ENCODE measurements at places on chromosomes 3 and 15.

GRCh38 chr15:101357885-101358284 lies 62.8 kb upstream of the SNRPA1 start:
- no peak for DNase-seq

- DNase-seq, result no peak
These were observed 9.5 kb downstream of the NECTIN3 start for GRCh38 chr3:111081008-111081545.

DNA sequence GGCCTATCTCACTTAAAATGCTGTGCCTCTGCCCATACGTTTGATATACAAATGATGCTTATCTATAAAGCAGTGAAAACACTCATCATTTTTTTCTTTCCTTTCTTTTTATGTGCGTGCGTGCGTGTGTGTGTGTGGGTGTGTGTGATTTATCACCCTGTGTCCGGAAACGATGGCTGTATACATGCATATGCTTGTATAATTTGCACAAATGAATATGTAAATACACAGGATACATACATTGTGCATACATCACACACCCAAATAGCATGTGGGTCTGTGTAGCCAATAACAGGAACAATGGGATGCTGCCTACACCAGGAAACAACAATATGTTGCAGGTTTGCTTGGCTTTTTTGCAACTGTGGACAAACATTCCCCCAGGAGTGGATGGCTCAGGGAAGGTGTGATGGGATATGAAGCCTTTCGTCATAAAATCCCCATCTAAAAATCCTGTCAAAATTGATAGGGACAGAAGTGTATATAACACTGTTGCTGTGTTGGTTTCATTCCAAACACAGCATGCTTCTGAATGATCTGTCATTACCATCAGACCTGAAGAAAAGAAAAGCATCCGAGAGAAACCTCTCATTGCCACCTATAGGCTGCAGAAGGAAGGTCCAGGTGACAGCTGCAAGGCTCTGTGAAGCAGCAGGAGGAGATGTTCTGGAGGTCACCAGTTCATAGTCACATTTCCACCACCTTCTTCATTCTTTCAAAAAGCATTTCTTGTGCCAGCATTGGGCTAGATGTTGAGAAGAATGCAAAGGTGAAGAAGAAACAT lies 503.9 kb upstream of the NR2F2 start:
- DNase-seq, result no peak

GRCh38 chr3:36923981-36924743 lies 20.7 kb downstream of the TRANK1 start:
- DNase-seq, result no peak

DNA sequence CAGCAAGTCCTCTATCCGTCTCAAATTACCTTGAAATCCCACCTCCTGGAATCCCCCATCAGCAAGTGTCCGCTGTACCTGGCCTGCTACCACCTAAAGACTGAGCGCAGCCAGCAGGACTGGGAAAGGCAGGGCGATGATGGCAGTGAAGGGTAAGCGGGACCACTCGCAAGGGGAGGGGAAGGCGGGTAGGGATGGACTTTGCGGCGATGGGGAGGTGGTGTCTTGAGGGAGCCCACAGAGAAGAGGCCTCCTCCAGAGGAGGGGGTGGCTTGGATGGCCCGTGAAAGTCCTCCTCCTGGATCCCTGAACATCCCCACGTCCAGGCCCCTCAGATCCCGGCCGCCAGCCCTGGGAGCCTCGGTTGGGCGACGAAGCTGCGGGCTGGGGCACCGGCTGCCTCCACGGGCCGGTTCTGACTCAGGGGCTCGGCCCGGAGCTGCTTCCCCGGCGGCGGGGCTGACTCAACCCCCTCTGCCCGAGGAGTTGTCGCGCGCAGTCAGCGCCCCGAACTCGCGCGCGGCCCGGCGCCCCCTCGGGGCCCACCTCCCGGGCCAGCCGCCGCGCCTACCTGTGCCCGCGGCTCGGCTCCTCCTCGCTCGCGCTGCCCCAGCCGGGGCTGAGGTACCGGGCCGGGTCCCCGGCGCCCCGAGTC lies 512 bp downstream of the LARP6 start:
- DNase-seq, result no peak

GRCh38 chr3:102225407-102226132 lies 209.2 kb upstream of the ZPLD1 start:
- DNase-seq, result no peak

- no peak for DNase-seq
These were observed 70.6 kb upstream of the CTSH start for GRCh38 chr15:79015416-79015815.

GRCh38 chr3:170725285-170725731 lies 139.4 kb upstream of the SLC7A14 start:
- DNase-seq, result no peak

- no peak for DNase-seq
These were observed 5.2 kb downstream of the RAB27A start for GRCh38 chr15:55284426-55284825.

DNA sequence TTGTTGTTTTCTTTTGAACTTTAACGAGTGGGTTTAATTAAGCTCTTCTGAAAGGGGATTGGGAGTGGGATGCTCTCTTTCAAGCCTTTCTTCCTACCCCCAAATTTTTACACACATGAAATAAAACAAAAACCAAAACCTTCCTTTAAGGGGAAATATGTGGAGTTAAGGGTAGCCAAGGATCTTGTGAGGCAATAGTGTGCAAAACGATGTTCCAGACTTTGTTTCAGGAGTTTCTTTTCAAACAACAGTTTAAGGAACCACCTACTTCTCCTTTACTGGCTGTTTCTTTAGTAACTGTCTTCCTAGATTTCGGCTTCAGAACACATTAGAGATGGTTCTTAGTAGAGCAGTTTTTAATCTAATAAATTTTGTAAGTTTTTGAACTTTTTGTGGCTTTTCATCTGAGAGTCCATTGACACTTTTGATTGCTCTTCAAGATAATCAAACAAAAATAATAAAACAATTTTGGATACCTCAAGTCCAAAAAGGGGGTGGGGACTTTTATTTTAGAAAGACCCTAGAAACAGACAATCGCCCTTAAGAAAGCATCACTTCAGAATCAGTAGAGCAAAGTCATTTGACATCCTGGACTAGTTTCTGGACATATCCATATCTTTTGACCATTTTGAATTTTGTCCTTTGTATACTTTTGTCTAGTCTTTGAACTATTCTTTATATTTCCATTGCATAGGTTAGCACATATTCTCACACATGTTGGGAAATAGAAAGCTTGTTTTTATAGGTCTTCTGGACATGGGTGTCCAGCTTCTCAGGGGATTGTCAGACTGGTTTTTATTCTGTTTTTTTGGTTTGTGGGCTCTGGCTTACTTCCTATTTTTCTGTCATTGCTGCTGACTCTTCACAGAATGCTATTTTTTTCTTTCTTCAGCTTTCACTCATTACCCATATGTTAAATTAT lies 6.0 kb downstream of the DIPK2A start:
- DNase-seq, result no peak

DNA sequence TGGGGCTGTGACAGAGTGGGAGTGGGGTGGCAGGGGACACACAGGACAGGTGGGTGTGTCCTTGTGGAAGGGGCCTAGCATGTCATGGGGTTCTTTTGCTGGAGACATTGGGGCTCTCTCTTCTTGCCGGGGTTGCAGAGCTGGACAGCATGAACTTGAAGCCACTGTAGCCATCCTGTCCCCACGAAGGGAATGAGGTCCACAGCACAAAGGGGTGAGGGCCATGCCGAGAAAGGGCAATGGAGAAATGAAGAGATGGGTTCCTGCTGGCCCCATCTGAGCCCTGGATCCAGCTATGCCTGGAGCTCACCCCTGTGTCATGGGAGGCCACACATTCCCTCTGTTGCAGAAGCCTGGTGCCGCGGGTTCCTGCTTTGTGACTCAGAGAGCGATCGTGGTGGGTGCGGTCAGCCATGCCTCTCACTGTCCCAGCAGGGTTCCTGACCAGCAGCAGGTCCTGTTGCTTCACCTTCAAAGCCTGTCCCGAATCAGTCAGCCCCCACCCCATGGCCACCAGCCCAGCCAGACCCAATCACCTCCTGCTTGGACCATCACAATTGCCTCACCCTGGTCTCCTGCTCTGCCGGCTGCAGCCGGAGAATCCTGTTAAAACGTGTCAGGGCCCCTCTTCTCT lies 50.0 kb downstream of the DNAJB8 start:
- no peak for DNase-seq
